Dorsolateral prefrontal cortex (tissue), 122 donors: ENCODE measurements at places on chromosomes 13 and 19.
A peak's percentile ranks its signal among the peaks of the same experiment; 100 is the strongest.

DNA sequence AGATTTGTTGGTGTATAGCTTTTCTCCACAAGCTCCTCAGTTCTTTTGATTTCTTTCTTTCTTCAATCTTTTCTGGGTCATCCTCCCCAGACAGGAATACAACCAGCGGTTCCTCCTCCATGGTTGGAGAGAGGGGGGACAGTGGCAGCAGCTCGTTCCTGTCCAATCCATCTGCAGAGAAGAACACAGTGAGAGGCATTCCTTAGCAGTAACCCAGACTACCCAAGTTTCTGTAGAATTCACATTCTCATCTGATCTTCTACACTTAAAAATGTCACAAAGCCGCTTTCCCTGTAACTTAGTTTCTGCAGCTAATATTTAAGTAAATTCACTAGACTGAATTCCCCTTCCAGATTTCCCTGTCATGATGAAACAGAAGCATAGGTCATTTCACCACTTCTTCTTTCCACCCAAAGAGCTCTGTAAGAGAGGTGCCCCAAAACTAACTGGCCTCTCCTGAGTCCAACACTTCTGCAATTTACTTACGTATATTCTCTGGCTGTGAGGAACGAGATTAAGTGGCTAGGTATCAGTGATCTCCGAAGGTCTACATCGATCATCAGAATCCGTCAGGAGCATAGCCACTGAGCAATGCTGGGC, 171.9 kb downstream of the TBC1D4 start:
- no peak for DNase-seq

GRCh38 chr19:2588081-2588777, 112.3 kb downstream of the GADD45B start:
- no peak for DNase-seq

DNA sequence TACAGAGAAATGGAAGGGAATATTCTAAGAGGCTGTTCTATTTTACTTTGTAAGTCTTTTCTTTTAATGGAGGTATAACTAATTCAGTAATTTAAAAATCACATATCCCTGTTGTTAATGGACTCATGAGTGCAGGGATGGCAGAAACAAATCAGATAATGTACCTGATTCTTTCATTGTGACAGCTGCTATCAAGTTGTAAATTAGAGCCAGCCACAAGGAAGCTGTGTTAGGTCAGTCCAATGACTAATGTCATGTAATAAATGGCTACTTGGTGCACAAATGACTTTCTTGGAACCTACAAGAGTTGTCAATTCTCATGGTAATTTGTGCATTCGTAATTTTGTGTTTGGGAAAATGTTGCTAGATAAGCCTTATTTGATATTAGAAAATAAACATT, 446.4 kb downstream of the DCT start:
- no peak for DNase-seq

DNA sequence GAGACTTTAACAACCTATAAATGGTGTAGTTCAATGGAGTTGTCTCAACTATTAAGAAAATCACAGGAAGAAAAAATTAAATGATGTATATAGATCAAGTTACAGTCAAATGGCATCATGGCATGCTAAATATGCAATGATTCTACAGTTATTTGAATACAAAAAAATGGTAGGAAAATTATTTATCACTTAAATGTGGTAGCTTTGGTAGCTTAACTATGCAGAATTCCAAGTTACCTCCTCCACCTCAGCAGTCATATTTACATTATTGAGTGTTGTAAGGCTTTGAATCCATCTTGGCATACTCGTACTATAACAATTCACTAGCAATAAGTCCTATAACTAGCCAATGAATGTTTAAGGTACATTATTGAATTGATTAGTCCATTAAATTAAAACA, 36.8 kb downstream of the CAB39L start:
- DNase-seq: no peak

- no peak for DNase-seq
Measured at GRCh38 chr19:55172741-55173140, 6.3 kb upstream of the DNAAF3 start.

GRCh38 chr19:20912973-20913372, 10.1 kb upstream of the ZNF85 start:
- DNase-seq: no peak

- DNase-seq: no peak
Measured at GRCh38 chr19:19081642-19082151, 17.9 kb downstream of the SLC25A42 start.

- no peak for DNase-seq
Measured at GRCh38 chr13:73465617-73465971, 406.8 kb downstream of the KLF5 start.

DNA sequence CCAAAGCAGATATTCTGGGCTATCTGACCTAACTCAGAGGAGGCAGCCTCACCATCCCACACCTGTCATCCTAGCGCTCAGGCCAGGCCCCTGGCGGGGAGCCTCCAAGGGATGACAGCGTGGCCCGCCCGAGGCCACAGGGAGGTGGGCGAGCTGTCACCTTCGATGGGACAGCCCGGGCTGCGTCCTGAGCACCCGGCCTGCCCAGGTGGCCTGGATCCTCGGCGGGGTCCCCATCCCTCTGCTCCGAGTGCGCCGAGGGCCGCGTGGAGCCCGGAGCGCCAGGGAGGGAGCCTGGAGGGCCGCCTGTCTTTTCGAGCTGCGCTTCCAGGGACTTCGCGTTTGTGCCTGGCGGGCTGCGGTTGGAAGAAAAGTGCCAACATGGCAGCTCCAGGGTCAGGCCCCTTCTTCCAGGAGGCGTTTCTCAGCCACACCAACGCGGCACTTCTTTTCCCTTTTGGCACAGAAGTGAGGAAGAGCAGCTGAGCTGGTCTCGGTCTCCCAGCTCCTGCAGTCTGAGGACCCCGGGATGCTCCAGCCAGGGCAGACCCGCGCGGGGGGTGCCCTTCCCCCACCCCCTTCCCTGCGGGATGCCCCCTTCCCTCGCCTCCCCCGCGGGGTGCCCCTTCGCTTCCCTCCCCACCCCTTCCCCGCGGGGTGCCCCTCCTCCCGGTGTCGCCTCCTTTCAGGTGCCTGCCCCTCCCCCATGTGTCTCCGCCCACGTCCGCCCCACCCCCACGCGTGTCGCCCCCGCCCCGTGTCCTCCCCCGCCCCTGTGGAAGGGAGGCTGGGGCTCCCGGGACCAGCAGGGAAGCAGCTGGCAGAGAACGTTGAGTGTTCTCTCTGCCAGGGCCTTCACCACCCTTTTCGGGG, 42.3 kb downstream of the GJA3 start:
- DNase-seq: no peak

DNA sequence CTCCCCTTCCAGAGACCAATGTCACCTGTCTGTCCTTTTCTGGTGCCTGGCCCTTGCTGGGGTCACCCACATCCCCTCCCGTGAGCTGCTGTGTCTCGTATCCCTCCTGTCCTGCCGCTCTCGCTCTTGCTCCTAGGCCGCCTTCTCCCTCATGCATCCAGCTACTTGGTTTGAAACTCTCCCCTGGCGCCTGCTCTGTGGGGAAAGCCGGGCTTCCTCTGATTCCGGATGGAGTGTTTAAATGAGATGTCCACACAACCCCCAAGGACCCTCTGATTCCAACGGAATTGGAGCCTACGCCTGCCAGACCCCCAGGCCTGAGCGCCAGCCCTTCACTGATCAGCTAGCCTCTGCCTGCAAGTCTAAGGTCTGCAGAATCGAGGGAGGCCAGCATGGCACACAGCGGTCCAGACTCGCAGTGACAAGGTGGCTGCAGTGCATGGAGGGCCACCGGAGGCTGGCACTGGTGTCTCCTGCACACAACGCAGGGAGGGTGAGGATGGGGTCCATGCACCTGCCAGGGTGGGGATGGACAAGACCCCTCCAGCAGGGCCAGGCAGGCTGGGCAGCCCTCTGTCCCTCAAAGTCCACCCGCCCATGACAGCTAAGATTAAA, 47.2 kb downstream of the RFX2 start:
- DNase-seq: no peak

- no peak for DNase-seq
Measured at GRCh38 chr13:44894001-44894770, 95.1 kb downstream of the NUFIP1 start.

GRCh38 chr19:39423258-39424086, 11.0 kb downstream of the PLEKHG2 start:
- DNase-seq: no peak

- peak; percentile 65 for DNase-seq
Measured at GRCh38 chr19:45952686-45953505, 20.8 kb downstream of the NOVA2 start.

DNA sequence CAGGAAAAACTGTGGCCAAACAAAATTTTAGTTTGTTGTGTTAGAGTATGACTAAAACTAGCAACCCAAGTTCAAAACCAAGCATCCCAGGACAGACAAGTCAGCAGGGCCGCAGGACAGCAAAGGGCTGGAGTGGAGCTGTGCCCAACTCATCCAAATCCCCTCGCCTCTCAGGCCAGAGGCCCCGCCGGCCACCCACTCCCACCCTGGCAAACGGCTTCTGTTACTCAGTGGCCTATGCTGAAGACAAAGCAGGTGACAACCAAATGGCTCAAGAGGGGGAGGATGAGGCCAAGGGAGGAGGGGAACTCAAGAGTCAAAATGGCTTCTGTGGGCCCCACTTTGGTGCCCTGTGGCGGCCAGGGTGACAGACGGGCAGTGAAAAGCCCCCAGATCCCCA, 69.7 kb downstream of the SLC7A1 start:
- no peak for DNase-seq

GRCh38 chr13:34257966-34258365, 440.0 kb downstream of the RFC3 start:
- no peak for DNase-seq

DNA sequence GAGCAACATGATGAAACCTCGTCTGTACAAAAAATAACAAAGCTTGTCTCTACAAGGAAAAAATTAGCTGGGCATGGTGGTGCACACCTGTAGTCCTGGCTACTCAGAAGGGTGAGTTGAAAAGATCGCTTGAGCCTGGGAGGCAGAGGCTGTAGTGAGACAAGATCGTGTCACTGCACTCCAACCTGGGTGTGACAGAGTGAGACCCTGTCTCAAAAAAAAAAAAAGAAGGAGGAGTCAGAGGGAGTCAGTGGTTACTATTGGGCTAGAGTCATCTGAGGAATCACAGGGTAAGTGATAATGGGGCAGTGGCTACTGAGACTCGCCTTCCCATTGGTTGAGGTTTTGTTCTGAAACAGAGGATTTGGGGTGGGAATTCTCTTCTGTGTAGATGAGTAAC, 1.9 kb upstream of the GPI start:
- DNase-seq: no peak

- DNase-seq: peak; percentile 40
Measured at GRCh38 chr19:51158474-51159129, 16.5 kb downstream of the SIGLEC7 start.

DNA sequence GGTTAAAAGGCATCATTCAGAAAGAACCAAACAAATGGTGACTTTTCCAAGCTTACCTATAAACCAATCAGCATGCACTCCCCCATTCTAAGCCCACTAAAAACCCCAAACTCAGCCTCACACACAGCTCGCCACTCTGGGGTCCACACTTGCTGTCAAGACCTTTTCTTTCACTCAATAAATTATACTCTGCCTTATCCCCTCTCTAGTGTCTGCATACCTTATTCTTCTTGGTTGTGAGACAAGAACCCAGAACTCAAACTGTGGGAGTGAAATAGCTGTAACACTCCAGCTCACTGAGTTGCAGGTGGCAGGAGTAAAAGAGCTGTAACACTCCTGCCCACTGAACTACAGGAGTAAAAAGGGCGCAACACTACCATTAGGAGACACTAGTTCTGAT, 559.0 kb downstream of the TBC1D4 start:
- DNase-seq: no peak

DNA sequence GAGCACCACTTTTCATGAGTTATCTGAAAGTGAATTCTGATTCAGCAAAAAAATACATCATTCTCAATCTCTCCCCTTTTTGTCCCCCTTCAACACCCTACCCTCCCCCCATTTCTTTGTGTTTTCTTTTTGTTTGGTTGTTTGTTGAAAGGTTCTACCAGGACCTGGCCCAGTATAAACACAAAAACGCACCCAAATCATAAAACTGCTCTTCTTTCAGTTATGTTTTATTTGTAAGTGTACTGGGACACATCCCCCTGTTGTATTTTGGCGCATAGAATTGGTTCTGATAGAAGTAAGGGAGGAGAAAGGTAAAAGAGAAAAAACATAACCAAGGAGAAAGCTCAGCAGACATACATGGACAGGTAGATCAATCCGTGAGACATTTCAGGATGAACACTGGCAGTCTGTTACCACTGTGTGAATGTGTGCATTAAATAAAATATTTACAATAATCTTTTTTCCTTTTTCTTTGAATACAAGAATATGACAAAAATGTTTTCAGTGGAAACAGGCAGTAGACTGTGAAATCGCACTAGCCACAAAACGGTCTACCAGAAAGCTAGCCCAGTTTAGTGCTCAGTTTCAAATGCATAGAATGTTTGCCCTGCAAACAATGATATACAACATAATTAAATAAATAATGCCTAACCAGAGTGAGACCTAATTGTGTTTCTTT, 4.2 kb downstream of the POU4F1 start:
- DNase-seq: no peak

GRCh38 chr13:45092663-45093062, 27.6 kb upstream of the GTF2F2 start:
- DNase-seq: no peak

- DNase-seq: no peak
Measured at GRCh38 chr19:7363225-7363624, 14.5 kb downstream of the ARHGEF18 start.

GRCh38 chr19:6357174-6357573, 4.2 kb upstream of the CLPP start:
- DNase-seq: no peak

- DNase-seq: no peak
Measured at GRCh38 chr13:43558326-43558725, 228.4 kb downstream of the ENOX1 start.

DNA sequence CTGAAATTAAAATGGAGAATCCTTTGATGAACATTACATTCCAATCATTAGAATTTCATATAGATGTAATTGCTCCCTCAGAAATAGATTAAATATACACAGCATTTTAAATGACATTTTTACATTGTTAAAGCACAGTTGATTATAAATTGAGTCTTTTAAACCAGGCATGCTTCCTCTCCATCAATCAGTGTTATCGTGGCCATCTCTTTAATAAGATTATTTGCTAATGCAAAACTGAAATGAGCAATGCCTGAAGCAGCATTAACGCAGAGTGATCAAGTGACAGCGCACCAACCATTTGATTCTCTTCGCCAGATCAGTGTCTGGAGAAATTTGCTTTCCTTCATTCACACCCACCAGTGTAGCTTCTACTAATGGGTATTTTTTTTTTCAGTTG, 259.8 kb downstream of the OXGR1 start:
- DNase-seq: no peak

GRCh38 chr19:40609561-40610395, 8.6 kb downstream of the LTBP4 start:
- DNase-seq: peak; percentile 47

DNA sequence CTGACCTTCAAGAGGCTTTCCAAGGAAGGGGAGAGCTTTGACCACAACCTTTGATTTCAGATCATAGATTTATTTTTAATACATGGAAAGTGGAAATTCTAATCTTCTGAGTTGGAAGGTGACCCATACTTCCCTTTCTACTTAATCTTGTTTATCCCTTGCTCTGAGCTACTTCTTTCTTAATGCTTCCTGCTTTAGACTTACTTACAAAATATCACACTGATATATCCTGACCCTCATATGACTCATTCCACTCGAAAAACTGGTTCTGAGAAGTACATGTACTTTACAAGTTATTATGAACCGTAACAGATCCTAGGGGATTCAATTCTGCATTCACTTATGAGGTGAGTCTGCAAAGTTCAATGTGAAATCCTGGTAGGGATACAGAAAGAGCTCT, 76.2 kb upstream of the IRS2 start:
- DNase-seq: no peak
